ENCODE measurements at places on chromosomes 1 and 21.

DNA sequence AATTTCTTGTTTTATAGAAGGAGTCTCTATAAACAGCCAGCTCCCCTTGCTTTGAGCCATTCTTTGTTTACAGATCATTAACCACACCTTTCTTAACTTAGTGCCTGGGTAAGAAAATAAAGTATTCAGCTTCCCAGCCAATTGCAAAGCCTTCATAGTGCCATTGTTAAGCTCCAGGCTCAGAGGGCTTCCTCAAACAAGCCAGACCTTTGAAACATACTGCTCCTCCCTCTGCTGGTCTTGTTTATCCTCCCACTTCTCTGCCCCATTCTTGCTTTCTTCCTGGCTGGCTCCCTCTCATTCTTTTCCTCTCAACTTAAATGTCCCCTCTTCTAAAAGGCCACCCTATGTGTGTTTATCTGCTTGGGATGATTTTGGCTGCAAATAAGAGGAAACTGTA is 319.4 kb upstream of the ST6GALNAC5 start:
- DNase-seq, result no peak

- no peak for DNase-seq
These were observed 95.5 kb downstream of the NGF start for GRCh38 chr1:115242543-115242942.

- DNase-seq, result no peak
These were observed 45.9 kb upstream of the TENT5C start for GRCh38 chr1:117559985-117560384.

DNA sequence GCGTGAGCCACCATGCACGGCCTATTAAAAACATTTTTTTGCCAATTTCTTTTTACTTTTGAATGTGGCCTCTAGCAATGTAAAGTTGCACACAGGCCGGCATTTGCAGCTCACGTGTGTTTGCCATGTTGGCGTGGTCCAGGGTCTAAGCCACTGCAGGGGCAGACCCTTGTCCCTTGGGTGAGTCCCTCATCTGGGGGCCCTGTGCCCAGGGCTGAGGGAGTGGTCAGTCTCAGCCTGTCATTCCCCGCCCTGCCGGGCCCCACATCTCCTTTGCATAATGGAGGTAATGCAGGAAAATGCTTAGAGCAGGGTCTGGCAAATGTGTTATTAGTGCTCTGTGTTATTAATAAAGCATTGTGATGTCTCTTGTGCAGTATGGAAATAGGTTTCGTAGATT is 16.9 kb downstream of the AGPAT3 start:
- no peak for DNase-seq

DNA sequence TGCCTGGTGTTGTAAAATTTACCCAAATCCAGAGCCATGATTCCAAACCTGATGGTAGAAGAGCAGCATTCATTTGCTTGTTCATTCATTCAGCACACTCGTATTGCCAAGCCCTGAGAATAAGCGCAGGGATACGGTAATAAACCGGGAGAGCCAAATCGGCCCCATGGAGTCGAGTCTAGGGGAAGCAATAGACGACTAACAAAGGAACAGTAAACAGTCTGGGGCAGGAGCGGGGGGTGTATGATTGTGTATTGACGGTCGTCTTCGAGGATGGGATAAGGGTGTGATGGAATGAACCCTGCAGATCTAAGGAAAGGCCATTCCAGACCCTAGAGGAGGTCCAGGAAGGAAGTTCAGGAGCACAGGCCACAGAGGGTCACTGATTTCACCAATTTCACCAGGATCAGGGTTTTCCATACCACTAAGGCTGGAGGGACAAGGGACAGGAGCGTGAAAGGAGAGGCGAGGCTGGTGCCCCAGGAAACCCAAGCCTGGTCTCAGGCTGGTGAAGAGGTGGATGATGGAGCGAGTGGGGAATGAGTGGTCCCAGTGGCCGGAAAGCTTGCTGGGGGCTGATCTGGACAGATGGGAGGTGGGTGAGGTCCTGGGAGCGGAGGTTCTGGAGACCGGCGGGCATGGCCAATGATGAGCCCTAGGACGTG is 61.1 kb upstream of the PDE9A start:
- no peak for DNase-seq

GRCh38 chr1:244074559-244075171 is 23.6 kb downstream of the ZBTB18 start:
- no peak for DNase-seq

DNA sequence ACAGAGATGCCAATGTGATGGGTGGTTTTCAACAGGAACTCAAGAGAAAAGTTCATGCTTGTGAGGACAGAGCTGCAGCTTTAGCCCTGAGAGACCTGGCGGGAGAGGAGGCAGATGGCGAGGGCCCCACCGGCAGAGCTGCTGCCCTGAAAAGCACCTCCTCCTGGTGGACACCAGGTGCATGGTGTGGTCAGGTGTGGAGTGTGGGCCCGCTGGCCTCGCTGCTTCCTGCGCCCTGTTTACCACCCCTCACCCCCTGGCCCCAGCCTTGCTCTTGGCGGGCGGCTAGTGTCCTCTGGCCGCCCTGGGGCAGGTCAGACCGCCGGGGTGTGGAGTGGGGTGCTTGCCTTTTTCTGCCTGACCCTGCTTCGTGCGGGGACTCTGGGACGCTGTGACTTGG is 42.8 kb downstream of the PRKCZ start:
- no peak for DNase-seq

DNA sequence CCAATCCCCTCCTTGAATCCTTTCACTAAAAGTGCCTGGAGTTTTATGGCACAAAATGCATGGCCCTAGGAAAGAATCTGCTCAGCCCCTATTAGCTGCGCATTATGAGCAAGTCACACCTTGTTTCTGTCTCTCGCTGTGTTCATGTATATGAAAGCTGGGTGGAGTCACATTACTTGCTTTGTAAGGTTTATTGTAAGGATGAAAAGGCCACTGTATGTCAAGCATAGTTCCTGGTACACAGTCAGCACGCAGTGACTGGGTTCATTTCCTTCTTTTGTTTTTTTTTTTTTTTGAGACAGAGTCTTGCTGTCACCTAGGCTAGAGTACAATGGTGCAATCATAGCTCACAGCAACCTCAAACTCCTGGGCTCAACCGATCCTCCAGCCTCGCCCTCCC is 6.7 kb upstream of the SLC9A1 start:
- DNase-seq, result no peak

- no peak for DNase-seq
These were observed 25.3 kb upstream of the EFHD2 start for GRCh38 chr1:15384301-15384901.

DNA sequence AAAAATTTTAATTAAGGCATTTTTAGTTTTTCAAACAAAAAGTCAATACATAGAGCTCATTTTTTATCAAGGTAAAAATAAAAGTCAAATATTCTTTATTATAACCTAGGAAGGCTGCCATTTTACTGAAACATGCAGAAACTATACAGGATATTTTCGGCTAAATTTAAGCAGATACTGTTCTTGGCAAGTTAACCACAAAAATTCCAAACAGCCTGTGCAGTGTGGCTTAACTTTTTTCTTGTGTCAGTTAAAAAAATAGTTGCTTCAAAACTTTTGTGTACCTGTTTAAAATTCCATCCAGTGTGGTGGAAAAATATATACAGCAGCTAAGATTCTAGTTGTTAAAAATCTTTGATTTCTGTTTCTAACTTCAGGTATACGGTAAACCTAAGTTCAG is 135.0 kb downstream of the ATP5PO start:
- no peak for DNase-seq

DNA sequence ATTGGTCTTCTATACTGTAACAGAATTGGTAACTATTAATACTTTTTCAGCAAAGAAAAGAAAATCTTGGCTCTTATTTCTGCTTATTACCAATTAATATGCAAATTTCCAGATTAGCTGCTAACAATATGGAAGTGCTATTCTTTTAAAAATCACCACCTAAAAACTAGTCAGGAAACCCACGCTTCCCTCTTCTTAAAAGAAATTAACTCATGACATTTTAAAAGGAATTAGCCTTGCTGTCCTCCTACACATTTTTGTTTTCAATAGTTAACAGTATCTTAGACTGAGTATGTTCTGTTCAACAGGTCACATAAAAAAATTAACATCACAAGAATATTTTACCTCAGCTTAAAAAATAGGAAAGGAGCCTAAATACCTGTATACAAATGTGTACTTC is 27.3 kb downstream of the ABL2 start:
- DNase-seq, result no peak

All from right lung (tissue), 10 donors.